ENCODE measurements at places on chromosomes 6 and 20. TPM values are rescaled to one million over a fixed set of nuclear protein-coding genes. Genes with fewer than 3 reads are reported as not detected.

The PRSS35 gene
- 0.66 TPM for total RNA-seq

GRCh38 chr6:69427882-69428281, 368.9 kb downstream of the LMBRD1 start:
- no peak for DNase-seq
- H3K27ac ChIP-seq = no peak overlapping the region
- H3K27me3 ChIP-seq = no peaks in the 10 kb centered on the region
- H3K4me3 ChIP-seq = no peak overlapping the region
- no peaks in the 10 kb centered on the region for H3K36me3 ChIP-seq

DNA sequence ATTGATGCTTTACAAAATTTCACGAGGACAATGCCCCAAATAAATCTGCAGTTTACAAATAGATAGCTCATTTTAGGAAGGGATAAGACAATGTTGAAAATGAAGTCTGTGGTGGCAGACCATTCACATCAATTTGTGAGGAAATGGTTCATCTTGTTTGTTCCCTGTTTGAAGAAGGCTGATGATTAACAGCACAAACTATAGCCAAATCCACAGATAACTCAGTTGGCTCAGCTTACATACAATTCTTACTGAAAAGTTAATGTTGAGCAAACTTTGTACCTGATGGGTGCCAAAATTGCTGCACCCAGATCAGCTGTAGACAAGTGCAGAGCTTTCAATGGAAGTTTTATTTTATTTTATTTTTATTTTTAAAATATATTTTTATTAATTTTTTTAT, 763.9 kb downstream of the DOK5 start:
- DNase-seq = no peak
- no peak overlapping the region for H3K27ac ChIP-seq
- H3K36me3 ChIP-seq = no peaks in the 10 kb centered on the region
- H3K4me1 ChIP-seq = no peaks in the 10 kb centered on the region

DNA sequence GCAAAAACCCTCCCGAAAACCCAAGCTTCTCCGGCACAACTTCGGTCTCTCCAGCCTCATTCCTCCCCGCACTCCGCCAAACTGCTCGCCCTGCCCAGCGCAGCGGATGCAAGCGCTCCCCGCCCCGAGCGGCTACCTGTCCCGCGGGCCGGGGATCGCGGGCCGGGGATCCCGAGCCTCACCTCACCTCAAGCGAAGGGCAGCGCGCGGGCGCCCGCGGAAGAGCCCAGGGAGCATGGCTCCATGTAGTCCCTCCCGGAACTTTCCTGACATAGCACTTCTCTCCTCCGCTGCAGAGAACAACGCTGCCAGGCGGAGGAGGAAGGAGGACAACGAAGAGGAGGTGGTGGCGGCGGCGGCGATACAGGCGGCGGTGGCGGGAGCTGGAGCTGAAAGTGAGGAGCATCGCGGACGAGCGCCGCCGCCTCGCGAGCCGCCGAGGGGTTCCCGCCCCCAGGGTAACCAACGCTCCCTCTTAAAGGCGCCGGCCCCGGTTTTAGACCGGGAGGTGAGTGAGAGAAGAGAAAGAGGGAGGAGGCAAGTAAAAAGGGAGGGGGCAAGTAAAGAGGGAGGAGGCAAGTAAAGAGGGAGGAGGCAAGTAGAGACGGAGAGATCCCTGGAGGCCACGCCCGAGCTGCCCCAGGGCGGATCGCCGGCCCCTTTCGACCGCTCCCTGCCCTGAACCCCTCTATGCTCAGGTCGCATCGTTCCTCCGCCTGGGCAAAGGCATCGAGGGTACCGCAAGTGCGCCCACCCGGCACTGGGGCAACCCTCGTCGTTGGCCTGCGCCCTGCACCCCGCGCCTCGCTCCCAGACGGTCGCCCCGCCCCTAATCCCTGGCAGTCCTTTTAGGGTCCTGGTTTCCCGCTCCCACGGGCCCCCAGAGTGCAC, at the start of gene GPR63:
Gene GPR63, minus strand, starts transcription at position 397 of the 891 bp plus-strand sequence. CDS start 37,746 bp downstream, outside the sequence.
- DNase-seq = peak; percentile 89
- no peaks in the 10 kb centered on the region for H3K27me3 ChIP-seq
- peaks cover 5% of the 10 kb centered on the region for H3K4me1 ChIP-seq
- no peak within 1 kb of the TSS for H3K27ac ChIP-seq
- H3K36me3 ChIP-seq = no peaks in the 10 kb centered on the region

GRCh38 chr6:36700831-36701230, 3.2 kb downstream of the RAB44 start:
- no peak overlapping the region for H3K4me3 ChIP-seq
- no peaks in the 10 kb centered on the region for H3K27me3 ChIP-seq
- no peaks in the 10 kb centered on the region for H3K36me3 ChIP-seq
- DNase-seq = no peak

DNA sequence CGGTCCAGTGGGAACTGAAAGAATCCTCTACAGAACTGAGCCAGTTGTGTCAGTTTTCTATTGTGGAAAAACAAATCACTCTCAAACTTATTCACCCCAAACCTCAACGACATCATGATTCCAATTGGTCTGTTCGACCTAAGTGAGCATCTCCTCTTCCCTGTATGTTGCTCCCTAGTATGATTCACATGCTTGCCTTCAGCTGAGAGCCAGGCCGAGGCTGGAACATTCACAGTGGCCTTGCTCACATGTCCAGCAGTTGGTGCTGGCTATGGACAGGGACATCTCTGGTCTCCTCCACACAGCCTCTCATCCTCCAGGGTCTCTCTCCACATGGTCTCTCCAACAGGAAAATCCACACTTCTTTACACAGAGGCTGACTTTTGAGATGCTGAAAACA, 28.3 kb upstream of the TMEM181 start:
- DNase-seq = no peak
- H3K27ac ChIP-seq = no peak overlapping the region
- H3K4me1 ChIP-seq = no peaks in the 10 kb centered on the region
- H3K27me3 ChIP-seq = no peaks in the 10 kb centered on the region
- no peaks in the 10 kb centered on the region for H3K36me3 ChIP-seq
- no peak overlapping the region for H3K4me3 ChIP-seq

DNA sequence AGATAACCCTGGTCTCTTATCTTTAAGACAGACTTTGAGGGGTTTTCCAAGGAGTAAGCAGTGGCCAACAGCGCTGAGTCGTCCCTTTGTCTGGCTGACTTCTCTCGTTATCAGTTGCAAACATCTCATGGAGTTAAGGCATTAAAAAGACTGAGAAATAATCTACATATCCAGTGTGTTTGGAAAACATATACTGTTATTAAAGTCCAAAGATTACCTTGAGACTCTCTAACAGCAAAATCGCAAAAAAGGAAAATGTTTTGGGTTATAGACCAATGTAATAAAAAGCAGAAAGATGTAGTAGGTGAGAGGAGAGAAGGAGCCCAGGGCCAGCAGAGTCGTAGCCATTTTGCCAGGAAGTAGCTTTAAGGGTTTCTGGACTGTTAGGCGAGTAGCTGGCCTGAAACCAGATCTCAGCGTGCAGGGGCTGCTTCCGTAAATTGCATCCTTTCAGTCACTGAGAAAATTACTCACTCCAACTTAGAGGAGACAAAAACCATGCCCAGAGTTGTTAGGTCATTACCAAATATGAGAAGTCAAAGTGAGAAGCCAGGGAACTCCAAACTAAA, 24.6 kb downstream of the MYLK4 start:
- no peak overlapping the region for H3K27ac ChIP-seq
- no peak overlapping the region for H3K4me3 ChIP-seq
- no peaks in the 10 kb centered on the region for H3K36me3 ChIP-seq
- H3K4me1 ChIP-seq = no peaks in the 10 kb centered on the region

Measured in kidney (tissue), 22 donors.